Psoas muscle (tissue), 8 donors: ENCODE measurements at places on chromosomes 7 and 10. TPM values are rescaled to one million over a fixed set of nuclear protein-coding genes. Genes with fewer than 3 reads are reported as not detected.

GRCh38 chr7:48042636-48043035, 7.3 kb downstream of the C7orf57 start:
- DNase-seq, result no peak

Gene PPP1R17
- not detected for polyA plus RNA-seq

Gene ACTR1A
- 76.2 TPM for polyA plus RNA-seq

Gene MGAM2
- not detected for polyA plus RNA-seq

DNA sequence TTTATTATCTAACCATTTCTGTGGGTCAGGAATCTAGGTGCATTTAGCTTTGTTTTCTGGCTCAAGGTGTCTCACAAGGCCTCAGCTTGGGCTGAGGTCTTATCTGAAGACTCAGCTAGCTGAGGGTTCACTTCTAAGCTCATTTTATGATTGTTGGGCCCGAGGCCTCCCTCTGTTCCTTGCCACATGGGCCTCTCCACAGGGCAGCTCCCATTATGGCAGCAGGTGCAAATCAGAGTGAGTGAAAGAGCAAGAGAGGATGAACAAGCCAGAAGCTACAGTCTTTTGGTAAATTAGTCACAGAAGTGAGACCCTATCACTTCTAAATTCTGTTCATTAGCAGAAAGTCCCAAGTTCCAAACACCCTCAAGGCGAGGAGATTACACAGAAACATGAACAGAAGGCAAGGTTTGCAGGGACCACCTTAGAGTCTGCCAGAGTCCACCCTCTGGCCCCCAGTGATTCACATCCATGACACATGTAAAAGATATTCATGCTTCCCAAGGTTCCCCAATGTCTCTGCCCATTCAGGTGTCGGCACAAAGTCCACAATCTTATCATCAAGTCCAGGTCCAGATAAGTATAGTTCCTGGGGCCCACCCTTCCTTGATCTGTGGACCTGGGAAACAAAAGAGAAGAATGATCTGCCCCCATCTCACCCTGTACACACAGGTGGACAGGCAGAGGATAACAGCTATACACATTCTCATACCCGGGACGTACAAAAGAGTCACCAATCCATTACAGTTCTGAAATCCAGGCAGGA, 23.7 kb downstream of the FIGNL1 start:
- DNase-seq, result no peak

- no peak for DNase-seq
Measured at GRCh38 chr7:7550663-7551062, 15.0 kb upstream of the COL28A1 start.
